ENCODE measurements at places on chromosomes 2 and 18.
A peak's percentile ranks its signal among the peaks of the same experiment; 100 is the strongest.

- DNase-seq, result no peak
These were observed 322.9 kb downstream of the BCL11A start for GRCh38 chr2:60230596-60230995.

DNA sequence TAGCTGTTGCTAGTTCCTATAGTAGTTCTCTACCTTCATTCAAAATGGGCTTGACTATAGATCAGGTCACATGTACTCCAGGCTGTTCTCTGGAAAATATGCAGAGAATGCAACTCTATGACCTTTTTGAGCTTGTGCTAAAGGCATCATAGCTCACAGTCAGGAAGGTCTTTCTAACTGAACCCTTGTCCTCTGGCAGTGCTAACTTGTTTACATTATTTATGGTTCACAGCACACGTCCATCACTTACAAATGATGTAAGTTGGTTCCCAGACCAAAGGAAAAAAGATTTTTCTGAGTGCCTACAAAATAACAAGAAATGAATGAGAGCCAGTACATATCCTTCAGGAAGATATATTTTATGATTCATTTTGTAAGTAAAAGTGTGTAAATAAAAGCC lies 236.1 kb downstream of the GCA start:
- DNase-seq, result no peak

DNA sequence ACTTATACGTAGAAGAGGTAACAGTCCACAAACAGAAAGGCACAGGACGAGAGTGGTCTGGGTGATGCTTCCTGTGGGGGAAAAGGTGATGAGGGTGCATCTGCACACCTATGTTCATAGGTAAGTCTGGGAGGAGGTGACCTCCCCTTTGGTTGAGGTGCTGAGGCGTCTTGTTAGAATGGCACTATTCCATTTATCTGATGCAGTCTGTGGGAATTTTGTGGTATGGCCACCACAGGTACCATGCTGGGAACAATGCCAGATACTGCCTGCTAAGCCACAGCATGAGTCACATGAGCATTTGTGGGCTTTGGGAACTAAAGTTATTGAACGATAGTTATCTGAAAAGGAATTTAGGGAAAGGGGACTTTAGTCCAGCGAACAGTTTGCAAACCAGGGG lies 27.9 kb downstream of the IL37 start:
- no peak for DNase-seq

DNA sequence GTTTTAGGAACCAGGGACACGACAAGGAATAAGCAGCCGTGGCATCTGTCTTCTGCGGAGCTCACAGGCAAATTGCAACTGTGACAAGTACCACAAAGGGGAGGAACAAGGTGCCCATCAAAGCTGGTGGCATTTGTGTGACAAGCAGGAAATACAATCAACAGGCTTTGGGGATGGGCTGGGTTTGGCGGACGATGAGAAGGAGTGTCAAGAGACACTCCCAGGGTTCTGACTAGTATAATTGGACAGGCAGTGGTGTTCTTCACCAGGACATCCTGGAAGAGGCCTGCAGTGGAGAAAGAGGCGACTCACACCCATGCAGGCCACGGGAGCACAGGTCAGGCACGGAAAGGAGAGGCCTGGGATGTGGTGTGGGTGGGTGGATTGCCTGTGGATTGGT lies 14.2 kb upstream of the SPATA3 start:
- DNase-seq, result no peak

DNA sequence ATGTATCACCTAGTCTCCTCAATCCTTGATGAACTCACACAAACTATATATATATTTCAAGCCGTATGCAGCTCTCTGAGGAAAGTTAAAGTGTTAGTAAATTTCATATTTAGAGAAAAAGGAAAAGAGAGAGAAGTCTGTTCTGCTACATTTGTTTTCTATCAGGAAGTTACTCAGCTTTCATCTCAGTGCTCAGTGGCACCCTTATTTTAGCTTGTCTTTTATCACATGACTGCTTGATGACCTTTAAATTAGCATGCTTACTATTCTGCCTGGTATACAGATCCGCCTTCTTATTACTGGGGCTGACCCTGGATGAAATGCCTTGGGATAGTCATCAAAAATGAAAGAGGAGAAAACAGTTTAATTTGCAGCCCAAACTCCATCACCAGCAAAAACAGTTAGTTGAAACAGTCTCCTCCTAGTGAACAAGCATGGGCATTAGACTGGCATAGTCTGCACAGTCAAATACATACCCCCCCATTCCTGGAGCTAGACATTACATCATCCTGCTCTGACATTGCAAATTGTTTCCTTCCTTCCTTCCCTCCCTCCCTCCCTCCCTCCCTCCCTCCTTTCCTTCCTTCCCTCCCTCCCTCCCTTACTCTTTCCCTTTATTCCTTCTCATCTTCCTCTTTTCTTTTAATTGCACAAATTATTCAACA lies 215.7 kb downstream of the TMEM182 start:
- DNase-seq, result no peak

- peak; percentile 57 for DNase-seq
These were observed 250.6 kb downstream of the SMAD2 start for GRCh38 chr18:47679864-47680263.

DNA sequence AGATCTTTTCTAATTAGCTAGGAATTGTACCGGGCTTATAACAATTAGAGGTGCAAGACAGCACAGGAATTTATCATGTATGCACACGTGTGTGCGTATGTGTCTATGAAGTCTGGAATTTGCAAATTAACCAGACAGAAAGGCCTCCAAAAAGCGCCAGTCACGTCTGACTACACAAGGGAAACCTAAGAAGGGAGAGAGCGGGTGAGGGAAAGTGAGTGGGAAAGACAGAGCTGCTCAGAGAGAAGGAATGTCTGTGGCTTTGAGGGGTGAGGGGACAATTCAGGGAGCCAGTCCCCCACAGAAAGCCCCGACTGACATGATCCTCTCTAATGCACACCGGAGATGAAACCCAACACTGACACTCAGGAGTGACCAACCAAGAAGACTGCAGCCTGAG lies 197.7 kb upstream of the SH3BP4 start:
- DNase-seq, result no peak

- no peak for DNase-seq
These were observed 10.4 kb upstream of the MAP3K2 start for GRCh38 chr2:127398239-127398590.

- no peak for DNase-seq
These were observed 17.7 kb upstream of the SP3 start for GRCh38 chr2:173982918-173983317.

GRCh38 chr2:167258712-167259111 lies 370.4 kb downstream of the XIRP2 start:
- DNase-seq, result no peak

DNA sequence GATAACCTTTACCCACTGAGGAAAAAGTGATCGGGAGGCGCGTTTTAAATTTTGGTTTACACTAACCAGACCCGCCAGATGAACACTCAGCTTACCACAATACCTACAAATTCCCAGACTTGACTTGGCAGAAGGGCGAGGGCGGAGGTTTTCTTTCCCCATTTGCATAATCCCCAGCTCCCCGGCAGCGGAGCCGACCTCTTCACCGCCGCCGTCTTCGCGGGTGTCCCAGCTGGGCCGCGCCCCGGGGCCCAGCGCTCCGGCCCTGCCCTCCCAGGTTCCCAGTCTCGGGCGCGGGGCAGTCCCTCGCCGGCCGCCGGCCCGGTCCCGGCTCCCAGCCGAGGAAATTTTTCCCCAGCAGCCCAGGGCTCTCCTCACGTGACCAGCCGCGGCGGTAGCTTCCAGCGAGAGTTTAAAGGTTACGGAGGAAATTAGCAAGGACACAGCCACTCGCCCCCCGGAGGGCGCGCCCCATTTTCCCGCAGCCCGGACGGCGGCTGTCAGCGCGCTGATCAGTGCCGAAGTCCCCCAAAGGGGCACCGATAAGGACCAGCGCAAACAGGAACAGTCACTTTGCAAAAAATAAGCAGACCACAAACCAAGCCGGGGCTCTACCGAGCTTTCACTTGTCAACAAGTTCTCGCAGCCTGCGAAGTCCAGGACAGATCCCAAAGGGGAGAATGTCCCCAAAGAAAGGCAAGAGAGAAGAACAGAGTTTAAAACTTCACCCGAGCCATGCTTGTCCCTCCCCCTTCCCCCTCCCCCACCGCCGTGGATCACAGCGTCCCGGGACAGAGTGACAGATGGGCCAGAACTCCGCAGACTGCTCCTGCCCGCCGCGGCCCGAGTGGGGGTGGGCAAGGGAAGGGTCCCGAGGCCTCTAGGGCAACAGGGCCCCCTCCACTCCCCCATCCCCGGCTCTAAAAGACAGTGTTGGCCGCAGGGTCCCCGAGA lies 1.3 kb upstream of the PRKCE start:
- DNase-seq, result peak; percentile 82

DNA sequence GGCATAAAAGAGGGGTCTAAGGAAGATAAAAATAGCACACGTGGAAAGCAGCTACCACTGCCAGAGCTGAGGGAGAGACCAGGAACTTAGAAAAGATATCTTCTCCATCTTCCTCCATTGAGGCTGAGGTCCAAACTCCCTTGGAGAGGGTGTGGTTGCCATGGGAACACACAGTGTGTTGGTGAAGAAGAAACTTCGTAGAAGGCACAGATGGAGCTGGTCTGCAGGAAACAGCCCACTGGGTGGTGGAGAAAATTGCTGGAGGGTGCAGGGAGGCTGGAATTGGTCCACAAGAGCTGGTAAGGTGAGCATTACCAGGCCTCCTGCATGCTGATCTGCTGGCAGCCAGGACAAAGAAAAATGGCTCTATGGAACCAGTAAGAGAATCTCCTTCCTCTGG lies 191.0 kb downstream of the HRH4 start:
- no peak for DNase-seq

Data from Karpas-422 (cell line).